ENCODE measurements at places on chromosomes 5 and 9. TPM values are rescaled to one million over a fixed set of nuclear protein-coding genes. Genes with fewer than 3 reads are reported as not detected.
A peak's percentile ranks its signal among the peaks of the same experiment; 100 is the strongest.

DNA sequence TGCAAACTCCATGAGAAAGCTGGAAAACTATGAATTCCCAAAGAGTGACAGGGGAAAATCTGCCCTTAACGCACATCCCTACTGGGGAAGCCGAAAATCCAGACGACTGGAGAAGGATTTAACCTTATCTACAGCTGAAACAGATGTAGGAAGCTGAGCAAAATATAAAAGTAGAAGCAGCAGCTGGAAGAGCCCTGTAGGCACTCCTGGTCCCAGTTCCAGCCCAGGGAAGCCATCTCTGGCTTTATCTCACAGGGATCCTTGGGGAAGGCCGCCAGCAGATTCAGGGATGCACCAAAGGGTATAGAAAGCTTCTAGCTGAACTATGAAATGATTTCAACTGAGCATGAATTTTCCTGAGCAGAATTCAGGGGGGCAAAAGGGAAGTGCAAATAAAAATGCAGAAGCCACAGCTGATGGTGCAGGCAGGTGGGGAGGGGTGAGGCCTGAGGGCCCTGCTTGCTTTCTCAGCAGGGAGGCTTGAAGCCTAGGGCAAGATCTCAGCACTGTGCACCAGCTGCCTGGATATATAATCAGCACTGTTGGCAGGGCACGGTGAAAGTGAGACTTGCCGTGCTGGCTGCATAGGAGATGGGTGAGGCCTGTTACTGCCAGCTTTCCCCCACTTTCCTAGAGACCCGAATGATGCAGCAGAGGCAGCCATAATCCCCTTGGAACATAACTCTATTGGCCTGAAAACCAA, 2019.5 kb upstream of the NUDT12 start:
- no peak for DNase-seq

- DNase-seq: no peak
Observed at GRCh38 chr5:131194725-131195124, 24.0 kb downstream of the LYRM7 start.

DNA sequence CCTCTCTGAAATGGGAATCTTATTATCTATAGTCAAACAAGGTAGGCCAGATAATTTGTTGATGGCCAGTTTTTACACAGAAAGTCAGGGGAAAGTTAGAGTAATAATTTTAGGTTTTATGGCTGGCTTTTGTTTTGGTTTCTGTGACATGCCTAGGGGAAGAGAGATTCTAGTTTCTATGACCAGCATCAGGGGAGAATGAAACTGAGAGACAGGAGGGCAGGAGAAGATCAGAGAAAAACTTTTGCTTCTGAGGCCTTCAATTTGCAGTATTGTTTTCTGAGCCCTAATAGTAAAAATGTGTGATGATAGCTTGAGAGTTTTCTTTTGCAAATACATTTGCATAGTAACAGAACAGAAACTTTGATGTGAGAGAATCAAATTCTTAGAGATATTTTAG, 564.3 kb downstream of the ZNF608 start:
- DNase-seq: no peak

DNA sequence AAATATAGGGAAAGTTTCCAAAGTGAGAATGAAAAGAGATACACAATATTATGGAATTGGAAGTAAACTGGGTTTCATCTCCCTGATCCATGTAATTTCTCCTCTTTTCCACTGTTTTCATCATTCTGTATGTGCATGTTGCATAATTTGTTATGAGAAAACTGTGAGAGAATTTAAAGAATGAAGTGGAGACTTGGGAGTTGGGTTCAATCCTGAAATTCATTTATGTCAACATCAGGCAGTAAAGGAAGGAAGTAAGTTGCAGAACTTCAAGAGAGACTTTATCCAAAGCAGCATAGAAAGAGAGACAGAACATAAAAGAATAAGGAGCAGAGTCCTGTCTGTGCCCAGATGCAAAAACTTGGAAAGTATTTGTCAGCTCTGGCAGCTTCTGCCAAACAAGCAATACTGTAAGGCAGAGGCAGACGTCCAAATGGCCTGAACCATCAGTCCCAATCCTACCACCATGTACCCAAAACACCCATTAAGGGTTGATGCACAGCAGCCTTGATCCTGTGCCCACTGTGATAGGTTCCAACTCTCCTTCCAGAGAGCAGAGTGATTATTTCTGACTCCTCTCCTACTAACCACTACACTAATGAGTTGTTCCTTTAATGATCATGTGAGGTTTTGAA, 425.3 kb upstream of the CDH6 start:
- DNase-seq: no peak

DNA sequence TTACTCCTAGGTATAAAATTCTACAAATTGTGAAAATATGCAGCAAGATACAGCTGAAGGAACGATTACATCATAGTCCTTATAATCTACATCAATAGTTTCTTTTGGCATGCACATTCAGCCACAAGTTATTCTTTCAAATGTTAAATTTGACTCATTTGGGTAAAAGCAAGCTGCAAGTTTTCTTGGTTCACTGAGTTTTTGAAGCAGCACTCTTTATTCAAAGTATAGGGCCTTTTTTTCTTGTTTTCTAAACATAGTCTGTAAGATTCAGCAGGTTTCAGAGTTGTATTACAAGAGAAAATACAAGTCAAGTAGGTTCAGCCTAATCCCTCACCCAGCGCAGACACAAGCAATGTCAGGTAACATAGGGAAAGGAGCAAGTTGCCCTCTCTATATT, 981.5 kb downstream of the PTPRD start:
- DNase-seq: no peak

DNA sequence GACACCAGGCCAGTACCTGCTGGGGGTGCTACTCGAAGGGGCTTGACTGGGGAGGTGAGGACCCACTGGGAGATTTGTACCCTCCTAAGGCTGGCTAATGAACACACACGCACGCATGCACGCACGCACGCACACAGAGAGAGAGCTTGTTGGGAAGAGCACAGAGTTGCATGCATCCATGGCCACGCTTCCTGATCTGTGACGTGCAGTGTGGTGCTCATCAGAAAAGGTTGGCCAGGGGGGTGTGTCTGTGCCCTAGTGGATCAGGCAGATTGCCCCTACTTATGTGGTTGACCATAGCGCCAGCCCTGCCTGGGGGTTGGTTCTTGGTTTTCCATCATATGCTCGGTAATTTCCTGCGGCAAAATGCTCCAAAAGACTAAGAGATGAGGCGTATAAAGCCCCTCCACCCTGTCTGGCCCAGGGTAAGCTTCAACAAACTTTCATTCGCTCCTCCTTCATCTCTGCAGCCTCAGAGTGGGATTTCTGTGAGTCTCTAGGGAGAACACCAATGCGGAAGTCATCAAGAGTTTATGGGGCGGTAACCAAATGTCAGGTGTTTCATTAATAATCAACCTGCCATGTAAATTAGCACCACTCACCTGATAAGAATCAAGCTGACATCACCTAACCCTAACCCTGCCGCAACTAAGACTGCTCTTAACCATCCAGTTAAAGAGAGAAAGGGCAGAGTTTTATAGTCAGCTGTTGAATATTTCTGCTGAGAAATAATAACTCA, 8.0 kb upstream of the GFI1B start:
- DNase-seq: no peak

GRCh38 chr5:179258922-179259730, 86.1 kb downstream of the ADAMTS2 start:
- no peak for DNase-seq

GRCh38 chr5:33311893-33312292, 128.9 kb upstream of the TARS1 start:
- DNase-seq: no peak

GRCh38 chr5:104498281-104498680, 935.7 kb upstream of the NUDT12 start:
- DNase-seq: no peak

- no peak for DNase-seq
Observed at GRCh38 chr9:94734054-94734754, 7.7 kb downstream of the AOPEP start.

DNA sequence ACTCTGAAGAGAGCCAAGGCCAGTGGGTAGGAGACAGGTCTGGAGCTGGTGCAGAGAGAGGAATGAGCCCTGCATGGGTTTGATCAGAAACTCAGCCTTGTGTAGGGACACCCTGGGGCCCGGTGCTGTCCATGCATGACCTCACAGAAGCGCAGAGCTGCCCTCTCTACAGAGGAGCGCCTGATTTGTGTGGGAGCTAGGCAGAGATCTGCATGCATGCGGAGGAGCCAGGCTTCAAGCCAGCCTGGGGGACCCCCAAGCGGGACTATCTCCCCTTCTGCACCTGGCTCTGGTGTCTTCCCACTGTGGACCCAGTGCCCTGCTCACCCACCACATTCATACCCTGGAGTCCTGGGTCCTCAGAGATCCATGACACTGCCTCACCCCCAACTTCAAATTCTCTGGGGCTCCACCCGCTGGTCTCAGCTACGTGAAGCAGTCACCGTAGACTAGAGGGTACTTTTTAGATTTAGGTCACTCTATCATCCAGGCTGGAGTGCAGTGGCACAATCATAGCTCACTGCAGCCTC, 2.6 kb upstream of the LCN2 start:
- DNase-seq: no peak

GRCh38 chr9:121289026-121289771, 21.2 kb downstream of the GSN start:
- DNase-seq: peak; percentile 47

CACFD1 gene
- 2.4 TPM for total RNA-seq

TSSK1B gene
- total RNA-seq: not detected

RNF183 gene
- not detected for total RNA-seq

NMUR2 gene
- total RNA-seq: not detected

ARSK gene
- 3.4 TPM for total RNA-seq

KCTD16 gene
- total RNA-seq: not detected

NIPBL gene
- total RNA-seq: 56.8 TPM

Data from natural killer cell treated with Interleukin-12 subunit alpha and Interleukin-12 subunit beta and Interleukin-15 and Interleukin-18, amount 100 ng/mL, for 72 hours (primary cell).